ENCODE measurements at places on chromosomes 6 and 20. TPM values are rescaled to one million over a fixed set of nuclear protein-coding genes. Genes with fewer than 3 reads are reported as not detected.

IGF2R gene
- total RNA-seq, result 109 TPM

- DNase-seq, result no peak
Observed at GRCh38 chr6:82914511-82914910, 151.1 kb downstream of the UBE3D start.

- DNase-seq, result peak; percentile 80
Observed at GRCh38 chr20:46752728-46753127, 43.3 kb downstream of the SLC2A10 start.

DNA sequence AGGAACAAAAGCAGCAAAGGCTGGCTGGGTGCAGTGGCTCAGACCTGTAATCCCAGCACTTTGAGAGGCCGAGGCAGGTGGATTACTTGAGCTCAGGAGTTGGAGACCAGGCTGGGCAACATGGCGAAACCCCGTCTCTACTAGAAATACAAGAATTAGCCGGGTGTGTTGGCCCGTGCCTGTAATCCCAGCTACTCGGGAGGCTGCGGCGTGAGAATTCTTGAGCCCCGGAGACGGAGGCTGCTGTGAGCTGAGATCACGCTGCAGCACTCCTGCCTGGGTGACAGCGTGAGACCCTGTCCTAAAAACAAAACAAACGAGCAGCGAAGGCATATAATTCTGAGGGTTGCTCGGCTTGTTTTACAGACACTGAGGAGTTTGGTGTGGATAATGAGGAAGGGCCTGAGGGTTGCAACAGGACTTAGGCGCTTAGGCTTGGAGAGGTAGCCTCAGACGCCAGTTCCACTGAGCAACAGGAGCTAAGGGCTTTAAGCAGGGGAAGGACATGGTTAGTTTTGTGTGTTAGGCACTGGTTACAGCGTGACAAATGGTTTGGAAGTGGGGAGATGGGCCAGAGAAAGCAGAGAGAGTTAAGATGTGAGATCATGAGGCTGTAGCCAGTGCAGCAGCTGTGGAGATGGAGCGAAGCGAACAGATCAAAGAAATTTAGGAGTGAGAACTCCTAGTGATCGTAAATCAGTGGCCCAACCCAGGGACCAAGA, 1.2 kb downstream of the MYH7B start:
- no peak for DNase-seq

DNA sequence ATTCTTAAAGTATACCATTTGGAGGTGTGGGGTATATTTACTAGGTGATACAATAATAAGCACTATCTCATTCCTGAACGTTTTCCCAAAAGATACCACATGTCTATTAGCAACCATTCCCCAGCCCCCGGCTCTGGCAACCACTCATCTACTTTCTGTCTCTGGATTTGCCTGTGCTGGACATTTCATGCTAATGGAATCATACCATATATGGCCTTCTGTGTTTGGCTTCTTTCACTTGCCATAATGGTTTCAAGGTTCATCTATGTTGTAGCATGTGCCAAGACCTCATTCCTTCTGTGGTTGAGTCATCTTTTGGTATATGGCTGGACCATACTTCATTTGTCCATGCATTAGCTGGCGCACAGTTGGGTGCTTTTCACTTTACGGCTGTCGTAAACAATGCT, 39.7 kb downstream of the BCAS4 start:
- DNase-seq, result no peak
